PC-3 (cell line): ENCODE measurements at places on chromosomes 1 and 21.

GRCh38 chr1:5596651-5597050, 395.6 kb downstream of the NPHP4 start:
- no peak for DNase-seq

GRCh38 chr1:238652346-238652968, 733.9 kb upstream of the CHRM3 start:
- peak; percentile 62 for DNase-seq

GRCh38 chr1:2807678-2808385, 6.3 kb upstream of the TTC34 start:
- no peak for DNase-seq

- DNase-seq = no peak
Measured at GRCh38 chr1:66968574-66968973, 43.8 kb downstream of the MIER1 start.

GRCh38 chr21:46063227-46063626, 34.7 kb upstream of the COL6A2 start:
- DNase-seq = no peak

DNA sequence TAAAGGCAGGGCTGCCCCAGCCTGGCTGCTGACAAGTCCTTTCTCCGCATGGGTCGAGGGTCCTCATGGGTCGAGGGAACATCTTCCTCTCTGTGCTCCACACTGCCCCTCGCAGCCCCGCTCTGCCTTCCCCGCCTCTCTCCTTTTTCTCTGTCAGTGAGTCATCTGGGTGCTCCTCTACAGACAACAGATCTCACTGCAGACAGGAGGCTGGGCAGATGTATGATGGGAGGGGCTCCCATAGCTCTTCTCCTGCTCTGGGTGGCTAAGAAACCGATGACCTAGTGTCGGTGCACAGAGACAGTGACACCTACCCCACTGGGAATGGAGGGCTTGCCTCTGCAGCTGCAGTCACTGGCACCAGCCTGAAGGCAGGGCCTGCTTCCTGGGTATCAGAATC, 5.5 kb downstream of the KCNA10 start:
- DNase-seq = peak; percentile 11

DNA sequence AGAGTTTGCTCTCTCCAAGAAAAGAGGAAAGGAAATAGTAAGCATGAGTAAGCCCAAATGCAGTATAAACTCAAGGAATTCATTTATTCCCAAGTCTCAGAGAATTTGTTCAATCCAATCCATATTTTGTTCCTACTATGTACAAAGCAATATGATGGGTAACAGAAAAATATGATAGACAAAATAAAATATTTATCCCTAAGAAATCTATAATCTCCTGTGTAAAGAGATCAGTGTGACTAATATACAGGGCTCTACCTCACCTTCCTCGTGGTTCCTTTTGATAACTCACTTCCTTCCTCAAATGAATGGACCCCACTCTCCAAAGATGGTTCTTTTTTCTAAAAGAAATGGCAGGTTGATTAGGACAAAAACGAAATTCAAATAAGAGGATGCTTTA, 7.6 kb downstream of the CLSPN start:
- no peak for DNase-seq

- DNase-seq = no peak
Measured at GRCh38 chr1:26690576-26691031, 5.2 kb upstream of the ARID1A start.

DNA sequence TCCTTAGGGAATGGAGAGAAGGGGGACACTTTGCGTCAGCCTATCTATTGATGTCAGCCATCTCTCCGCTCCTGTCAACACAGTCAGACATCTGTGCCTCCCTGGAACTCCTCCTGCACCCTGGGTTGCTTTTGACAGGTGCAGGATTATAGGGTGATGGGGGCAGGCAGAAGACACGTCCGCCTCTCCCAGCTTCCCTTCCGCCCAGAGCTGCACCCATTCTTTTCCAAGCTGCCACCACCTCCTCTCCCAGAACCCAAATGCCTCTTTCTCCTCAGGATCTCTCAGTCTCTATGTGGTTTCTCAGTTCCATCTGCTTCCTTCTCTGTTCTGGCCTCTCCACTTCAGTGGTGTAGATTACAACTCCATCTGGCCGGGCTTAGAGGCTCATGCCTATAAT, 17.1 kb upstream of the KIF1B start:
- DNase-seq = no peak

- DNase-seq = no peak
Measured at GRCh38 chr1:6272452-6272851, 11.6 kb upstream of the GPR153 start.

DNA sequence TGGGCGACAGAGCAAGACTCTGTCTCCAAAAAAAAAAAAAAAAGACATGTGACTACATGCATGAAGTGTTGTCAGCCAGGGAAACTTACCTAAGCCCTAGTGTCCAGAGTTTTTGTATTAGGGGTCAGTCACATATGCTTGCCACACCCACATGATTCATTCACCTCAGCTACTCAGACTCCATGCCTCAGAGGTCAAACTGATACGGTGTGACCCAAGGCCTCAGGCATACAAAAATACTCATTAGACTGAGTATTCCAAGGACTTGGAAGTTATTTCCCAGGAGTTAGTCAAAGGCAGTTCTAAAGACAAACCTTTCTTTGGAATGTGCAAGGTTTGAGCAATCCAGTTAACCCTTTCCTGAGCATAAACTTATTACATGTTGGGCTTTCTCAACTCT, 6.3 kb upstream of the TRIM33 start:
- DNase-seq = peak; percentile 18

- no peak for DNase-seq
Measured at GRCh38 chr1:94651076-94651475, 109.5 kb upstream of the F3 start.

- no peak for DNase-seq
Measured at GRCh38 chr1:7352974-7353373, 418.1 kb upstream of the VAMP3 start.

- no peak for DNase-seq
Measured at GRCh38 chr21:15278279-15278678, 213.5 kb upstream of the NRIP1 start.

GRCh38 chr1:235972311-235972689, 92.6 kb downstream of the NID1 start:
- DNase-seq = peak; percentile 5

DNA sequence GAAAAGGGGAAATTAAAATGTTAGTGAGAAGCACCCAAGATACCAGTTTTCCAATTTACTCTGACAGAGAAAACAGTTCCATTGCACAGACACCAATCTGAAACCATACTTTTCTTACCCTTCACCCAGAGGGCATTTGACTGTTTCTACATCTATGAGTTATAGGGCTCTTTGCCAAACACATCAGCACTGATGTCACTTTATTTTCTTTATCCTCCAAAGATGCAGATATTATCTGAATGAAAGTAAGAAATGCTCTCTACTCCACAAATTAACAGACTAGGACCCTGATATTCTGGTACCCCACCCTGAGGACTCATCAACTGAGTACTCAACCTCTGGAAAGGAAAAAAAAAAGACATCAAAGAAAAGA, 24.2 kb upstream of the PEX19 start:
- peak; percentile 43 for DNase-seq

DNA sequence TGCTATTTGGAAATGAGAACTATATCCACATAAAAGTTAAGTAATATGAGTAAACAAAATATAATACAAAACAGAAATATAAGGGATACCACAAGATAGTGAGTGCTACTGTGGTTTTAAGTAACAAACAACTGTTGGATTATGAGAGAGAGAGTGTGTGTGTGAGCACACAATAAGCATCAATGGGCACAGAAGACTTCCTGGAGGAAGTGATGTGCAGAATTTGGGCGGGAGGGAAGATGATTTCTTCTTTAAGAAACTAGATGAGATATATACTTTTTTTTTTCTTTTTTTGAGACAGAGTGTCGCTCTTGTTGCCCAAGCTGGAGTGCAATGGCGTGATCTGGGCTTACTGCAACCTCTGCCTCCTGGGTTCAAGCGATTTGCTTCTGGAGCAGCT, 7.9 kb upstream of the IER5 start:
- DNase-seq = no peak

- peak; percentile 65 for DNase-seq
Measured at GRCh38 chr21:28805885-28806284, 186.8 kb downstream of the LTN1 start.

GRCh38 chr1:171814692-171815091, 26.6 kb upstream of the DNM3 start:
- DNase-seq = no peak

DNA sequence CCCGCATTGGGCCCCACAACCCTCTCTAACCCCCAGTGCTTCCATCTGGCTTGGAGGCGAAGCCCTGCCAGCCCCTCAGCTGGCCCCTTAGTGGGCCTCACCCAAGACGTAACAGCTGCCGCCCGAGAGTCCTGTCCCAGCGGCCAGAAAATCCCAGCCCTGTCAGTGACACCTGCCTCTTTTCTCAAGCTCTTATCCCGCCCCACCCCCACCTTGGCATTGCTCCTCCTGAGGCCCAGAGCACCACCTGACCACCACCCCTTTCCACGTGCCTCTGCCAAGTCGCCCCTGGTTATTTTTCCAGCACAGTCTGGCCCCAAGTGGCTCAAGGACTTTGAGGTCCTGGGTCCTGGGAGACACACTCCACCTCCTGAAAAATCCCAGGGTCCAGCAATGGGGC, 5.9 kb upstream of the CTRC start:
- DNase-seq = no peak

DNA sequence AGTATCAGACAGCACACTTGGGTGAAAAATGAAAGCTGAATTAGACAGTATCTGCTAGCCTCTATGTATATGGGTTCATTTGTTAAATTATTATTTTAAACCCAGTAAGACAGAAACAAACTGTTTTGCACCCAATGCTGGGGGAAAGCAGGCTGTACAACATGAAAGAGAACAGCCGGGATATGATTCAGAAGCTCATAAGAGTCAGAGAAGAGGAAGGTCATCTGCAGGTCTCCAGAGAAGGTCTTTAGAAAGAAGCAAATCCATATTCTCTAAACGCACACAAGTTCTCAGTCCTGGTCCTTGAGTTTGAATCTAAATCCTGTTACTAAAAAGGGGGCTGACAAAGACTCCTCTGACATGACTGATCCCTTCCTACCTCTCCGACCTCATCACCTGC, 155.1 kb downstream of the SIPA1L2 start:
- no peak for DNase-seq

- DNase-seq = no peak
Measured at GRCh38 chr1:92964998-92965397, 3.7 kb upstream of the DIPK1A start.

DNA sequence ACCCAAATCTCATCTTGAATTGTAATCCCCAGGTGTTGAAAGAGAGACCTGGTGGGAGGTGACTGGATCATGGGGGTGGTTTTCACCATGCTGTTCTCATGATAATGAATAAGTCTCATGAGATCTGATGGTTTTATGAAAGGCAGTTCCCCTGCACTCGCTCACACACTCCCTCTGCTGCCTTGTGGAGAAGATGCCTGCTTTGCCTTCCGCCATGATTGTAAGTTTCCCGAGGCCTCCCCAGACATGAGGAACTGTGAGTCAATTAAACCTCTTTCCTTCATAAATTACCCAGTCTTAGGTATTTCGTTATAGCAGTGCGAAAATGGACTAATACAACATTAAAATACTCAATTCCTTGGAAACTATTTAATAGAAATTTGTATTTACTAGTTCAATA, 99.2 kb downstream of the PROX1 start:
- DNase-seq = no peak

DNA sequence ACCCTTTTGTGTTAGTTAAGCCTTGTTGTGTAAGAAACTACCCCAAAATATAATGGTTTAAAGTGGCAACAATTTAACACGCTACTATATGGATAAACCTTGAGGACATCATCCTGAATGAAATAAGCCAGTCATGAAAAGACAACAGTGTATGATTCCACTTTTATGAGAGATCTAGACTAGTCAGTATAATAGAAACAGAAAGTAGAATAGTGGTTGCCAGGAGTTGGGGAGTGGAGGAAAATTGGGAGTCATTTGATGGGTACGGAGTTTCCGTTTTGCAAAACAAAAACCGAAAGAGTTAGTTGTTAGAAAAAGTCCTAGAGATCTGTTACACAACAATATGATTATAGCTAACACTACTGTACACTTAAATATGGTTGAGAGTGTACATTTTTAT, 16.0 kb upstream of the CHIA start:
- no peak for DNase-seq

DNA sequence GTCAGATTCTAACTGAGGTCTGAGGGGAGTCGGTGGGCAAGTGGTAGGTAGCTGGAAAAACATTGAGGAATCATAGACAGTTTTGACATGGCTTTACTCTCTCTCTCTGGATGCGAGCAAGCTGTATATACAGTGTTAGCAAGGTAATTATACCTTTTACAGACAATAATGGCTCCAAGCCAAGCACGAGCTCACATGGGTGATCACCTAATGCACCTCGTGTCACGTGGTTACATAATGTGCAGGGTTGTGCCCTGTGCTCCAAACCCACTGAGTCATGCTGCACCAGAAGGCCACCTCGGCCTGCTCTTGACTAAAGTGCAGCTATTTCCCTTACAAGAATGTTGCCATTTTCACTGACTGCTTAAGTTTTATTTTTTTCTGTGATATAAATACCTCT, 7.6 kb upstream of the CLCA2 start:
- no peak for DNase-seq
